AG10803 (cell line): ENCODE measurements at places on chromosomes 4 and X.

DNA sequence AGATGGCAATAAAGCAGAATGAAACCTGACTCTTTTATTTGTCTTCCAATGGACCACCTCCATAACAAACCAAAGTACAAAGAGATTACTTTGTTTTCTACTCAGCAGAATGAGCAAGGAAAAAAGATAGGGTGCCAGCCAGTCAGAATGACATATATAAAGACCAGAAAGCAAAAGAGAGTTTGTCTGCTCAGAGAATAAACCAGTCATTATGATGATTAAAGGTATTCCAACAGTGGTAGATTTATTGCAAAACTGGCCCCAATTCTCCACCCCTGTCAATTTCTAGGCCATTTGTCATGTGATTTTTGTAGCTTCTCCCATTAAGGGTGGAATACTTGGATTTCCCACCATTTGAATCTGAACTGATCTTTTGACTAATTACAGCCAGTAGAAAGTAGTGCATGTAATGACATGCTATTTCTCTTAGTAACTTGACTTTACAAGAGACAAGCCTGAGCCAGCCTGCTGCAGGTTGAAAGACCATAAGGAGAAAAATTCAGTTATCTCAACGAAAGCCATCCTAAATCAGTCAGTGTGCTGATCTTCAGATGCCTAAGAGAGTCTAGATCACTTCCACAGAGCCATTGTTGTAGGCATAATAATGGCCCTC, 203.1 kb downstream of the EPHA5 start:
- DNase-seq, result no peak

DNA sequence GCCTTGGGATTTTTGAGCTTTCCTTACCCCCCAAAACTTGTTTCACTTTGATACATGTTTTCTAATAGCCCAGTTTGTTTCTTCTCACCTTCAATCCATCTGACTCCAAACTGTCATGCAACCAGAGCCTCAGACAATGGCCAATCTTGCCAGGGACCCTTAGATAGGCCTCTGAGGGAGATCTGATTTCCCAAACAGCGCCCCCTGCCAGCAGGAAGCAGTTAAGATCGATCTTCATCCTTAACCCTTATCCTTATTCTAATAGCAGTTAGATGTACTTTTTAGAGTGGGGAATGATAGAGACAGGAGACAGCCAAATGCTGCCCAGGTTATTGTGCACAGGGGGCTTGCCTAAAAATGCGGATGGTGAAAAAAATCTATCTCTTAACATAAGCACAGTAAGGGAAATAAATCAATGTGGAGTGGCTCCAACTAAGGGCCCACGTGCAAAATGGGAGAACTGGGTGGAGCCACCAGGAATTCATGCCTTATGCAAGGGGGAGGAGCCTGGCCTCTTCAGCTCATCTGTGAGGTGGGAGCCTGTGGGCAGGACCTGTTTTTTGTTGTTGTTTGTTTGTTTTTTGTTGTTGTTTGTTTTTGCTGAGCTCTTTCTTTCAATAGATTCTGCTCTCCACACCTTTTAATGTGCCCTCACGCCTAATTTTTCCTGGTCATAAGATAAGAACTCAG, 833.6 kb upstream of the AGA start:
- no peak for DNase-seq

DNA sequence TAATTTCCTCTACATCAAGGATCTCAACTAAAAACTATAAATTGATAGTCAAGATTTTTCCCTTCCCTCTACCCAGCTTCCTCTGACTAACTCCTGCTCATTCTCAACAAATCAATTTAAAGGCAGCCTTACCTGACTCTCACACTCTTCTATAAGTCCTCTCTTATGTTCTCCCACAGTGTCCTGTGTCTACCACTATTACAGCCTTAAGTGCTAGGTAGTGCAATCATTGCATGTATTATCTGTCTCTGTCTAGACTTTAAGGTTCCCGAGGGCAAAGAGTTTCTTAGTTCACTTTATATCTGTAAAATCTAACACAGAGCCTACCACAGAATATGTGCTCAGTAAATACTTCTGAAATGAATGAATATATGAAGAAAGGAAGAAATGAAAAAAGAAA, 123.7 kb downstream of the BTC start:
- DNase-seq, result no peak

DNA sequence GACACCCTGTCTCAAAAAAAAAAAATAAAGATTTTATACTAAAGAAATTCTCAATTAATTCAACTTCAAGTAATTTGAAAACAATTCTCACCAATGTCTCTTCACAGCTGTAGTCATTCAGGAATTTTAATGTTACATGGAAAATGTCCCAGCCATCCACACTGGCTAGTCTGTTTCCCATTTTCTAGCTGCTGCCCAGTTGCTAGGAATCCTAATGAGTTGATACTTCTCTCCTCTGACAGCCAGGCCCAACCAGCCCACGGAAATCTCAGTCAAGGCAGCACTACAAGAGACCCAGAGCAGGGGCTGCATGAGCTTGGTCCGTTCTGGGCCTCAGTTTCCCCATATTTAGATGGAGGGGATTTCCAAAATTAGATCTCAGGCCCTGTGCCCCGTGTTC, 59.1 kb downstream of the CASP3 start:
- DNase-seq, result peak; percentile 9

DNA sequence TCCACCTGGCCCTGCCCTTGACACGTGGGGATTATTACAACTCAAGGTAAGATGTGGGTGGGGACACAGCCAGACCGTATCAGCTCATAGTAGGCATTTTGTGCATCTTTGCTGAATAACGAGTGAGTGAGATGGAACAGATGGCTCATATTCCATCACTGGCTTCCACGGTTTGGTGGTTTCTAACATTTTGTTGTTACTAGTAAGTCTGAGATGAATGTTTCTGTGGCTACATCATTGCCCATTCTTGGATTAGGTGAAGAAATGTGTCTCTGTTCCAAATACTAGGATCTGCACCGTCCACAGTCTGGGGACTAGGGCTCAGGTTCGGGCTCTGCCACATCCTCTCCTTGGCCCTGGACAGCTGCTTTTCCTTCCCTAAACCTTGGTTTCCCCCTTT, 3.6 kb downstream of the ABLIM2 start:
- peak; percentile 38 for DNase-seq

GRCh38 chr4:47646372-47646771, 161.3 kb downstream of the ATP10D start:
- no peak for DNase-seq

- DNase-seq, result no peak
Measured at GRCh38 chr4:53804719-53805118, 213.4 kb upstream of the LNX1 start.

GRCh38 chr4:23401572-23401971, 488.3 kb downstream of the PPARGC1A start:
- no peak for DNase-seq

DNA sequence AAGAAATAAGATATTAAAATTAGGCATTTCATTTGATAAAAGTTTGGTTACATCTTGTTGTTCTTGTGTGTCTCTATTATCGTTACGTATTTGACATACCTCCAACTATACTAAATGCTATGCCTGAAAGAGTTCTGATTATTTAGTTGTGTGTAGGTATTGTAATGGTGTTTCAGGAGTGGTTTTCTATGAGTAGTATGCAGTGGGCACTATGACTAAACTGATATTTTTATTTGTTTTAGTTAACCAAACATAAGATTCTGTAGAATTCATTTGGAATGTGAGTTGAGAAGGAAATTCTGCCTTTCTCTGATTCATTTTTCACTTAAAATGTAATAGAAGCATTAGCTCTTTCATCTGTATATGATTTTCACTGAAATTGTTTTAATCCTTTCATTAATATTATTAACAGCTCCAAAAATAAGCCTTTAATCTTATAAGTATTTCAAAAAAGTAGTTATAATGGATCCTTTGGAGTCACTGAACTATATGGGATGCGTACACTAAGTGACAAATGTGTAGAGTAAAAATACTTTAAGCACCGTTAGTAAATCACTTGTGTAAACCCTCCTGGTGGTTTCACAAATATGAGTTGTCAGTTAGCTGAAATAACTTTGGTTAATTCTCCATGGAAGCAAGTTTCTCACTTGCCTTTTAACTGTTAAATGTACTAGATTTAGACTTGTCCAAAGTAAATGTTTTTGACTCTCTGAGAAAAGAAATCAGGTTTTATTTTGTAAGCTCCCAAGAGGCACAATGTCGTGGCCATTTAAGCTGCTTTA, 388.7 kb downstream of the ADGRL3 start:
- DNase-seq, result no peak

- DNase-seq, result no peak
Measured at GRCh38 chr4:47747211-47747610, 90.7 kb downstream of the CORIN start.

- peak; percentile 1 for DNase-seq
Measured at GRCh38 chrX:18146954-18147353, 73.7 kb downstream of the BEND2 start.

DNA sequence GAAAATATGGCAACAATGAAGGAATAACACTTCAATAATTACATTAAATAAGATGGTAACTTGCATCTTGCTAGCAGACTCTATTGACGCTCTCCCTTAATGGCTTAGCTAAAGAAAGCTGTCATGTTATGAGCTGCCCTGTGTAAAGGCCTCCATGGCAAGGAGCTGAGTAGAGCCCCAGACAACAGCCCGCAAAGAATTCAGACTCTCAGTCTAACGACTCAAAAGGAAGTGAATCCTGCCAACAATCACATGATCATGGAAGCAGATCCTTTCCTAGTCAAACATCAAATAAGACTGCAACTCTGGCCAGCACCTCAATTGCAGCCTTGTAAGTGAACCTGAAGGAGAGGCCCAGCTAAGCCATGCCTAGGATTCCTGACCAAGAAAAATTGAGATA, 157.6 kb downstream of the MAB21L2 start:
- DNase-seq, result no peak

DNA sequence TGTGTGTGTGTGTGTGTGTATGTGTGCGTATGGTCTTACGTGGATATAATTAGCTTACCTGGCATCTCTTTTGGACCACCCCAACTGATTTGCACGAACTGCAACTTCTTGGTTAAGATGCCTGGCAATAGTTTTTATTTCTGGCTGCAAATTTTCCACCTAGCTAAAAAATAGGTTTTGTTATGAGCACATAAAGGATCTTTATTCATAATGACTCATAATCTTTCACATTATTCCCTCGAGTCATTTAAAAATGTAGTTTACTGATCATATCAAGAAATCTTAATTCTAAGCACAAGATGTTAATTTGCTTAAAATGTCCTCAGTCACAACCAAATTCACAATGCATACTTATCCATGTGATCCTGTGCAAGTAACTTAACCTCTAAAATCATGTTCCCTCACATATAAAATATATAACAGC, 1.5 kb downstream of the COX18 start:
- no peak for DNase-seq

DNA sequence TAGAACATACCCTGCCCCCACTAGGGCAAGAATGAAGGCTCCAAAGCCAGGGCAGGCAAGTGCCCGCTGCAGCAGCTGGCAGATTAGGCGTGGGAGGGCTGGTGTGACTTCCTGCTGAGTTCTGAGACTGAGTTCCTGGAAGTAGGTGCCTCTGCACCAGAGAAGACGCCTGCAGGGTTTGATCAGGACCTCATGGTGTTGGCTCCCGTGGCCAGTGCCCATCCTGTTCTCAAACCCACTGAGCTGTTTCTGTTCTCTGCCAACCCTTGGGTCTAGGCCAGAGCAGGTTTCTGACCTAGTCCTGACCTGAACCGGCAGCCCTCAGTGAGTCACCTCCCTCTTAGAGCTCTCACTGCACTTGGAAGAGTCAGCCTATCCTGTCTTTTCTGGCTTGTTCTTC, 220.7 kb downstream of the HS6ST2 start:
- DNase-seq, result no peak

GRCh38 chr4:142585411-142585810, 260.7 kb downstream of the INPP4B start:
- peak; percentile 38 for DNase-seq
